Esophagus squamous epithelium (tissue), 5 donors: ENCODE measurements at places on chromosomes 2 and 18.

GRCh38 chr18:60560071-60560470 is 187.5 kb upstream of the MC4R start:
- no peak for DNase-seq

- no peak for DNase-seq
Observed at GRCh38 chr2:85611217-85611704, 605 bp downstream of the C2orf68 start.

- DNase-seq, result no peak
Observed at GRCh38 chr2:965640-966147, 15.0 kb downstream of the SNTG2 start.

GRCh38 chr2:142642650-142643049 is 234.8 kb upstream of the KYNU start:
- DNase-seq, result no peak

DNA sequence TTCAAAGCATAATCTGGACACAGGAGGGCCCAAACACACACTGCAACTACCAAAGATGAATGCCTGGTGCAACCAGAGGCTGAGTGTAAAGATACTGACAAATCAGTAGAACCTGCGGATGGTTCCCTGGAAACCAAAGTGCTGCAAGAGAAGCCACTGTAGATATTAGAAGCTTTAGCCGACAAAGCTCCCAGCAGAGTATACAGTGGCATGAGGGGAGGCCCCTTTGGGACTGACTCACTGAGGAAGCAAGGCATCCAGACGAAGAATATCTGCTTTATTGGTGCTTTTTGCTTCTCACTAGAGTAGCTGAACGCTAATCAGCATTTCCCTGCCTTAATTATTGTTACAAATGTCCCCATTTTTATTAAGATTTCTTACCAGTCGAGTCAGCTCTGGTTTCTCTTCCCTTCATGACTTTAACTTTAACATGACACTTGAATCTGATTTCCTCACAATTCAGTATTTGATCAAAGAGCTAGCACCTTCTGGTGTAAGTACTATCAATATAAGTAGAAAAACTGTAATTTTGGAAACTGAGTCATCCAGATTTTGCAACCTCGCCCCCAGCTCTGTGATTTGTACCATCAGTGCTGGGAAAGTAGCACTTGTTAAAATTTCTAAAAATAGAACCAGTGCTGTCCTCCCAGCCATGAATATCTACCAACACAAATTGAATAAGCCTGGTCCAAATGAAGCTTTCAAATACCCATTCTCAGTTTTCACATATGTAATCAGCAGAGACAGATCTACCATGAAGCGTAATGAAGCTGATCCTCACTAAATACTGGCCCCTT is 34.2 kb downstream of the FIGN start:
- DNase-seq, result no peak

- DNase-seq, result no peak
Observed at GRCh38 chr2:191740016-191740419, 62.1 kb downstream of the NABP1 start.

GRCh38 chr18:50079571-50080295 is 115.2 kb downstream of the MYO5B start:
- no peak for DNase-seq

GRCh38 chr2:108377401-108377800 is 353 bp upstream of the SULT1C4 start:
- DNase-seq, result no peak

GRCh38 chr18:50649821-50650220 is 89.9 kb downstream of the MAPK4 start:
- no peak for DNase-seq

DNA sequence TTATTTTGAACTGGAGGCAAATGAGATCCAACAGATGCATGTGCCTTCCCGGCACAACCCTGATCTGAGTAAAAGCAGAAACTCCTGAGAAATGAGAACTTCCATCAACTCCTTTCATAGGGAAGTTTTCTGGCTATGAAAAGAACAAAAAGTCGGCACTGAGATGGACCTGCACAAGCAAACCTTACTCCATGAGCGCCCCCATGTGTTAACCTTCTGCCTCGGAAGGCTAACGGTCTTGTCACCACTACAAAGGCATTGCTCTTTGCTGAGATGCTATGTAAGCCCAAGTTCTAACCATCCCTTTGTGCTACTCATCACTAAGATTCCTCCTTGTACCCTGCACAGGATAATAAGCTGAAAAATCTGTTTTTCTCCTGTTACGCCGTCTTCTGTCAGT is 57.3 kb upstream of the SULT1C3 start:
- no peak for DNase-seq

GRCh38 chr2:106113361-106113966 is 80.6 kb downstream of the UXS1 start:
- no peak for DNase-seq

DNA sequence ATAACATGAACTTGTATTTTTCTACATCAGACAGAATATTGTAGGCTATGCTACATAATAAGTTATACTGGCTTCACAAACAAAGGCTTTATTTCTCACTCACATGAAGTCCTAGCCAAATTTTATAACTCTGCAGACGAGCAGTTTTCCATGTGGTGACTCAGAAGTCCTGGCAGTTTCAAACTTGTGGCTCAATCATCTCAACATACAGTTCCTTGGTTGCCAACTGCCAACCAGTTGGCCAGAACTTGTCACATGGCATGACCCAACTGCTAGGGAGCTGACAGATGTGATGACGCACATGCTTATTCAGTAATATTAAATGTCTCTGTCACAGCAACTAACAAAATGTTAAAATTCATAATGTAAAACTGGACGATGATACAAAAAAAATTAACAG is 63.8 kb upstream of the ZC3H15 start:
- no peak for DNase-seq

DNA sequence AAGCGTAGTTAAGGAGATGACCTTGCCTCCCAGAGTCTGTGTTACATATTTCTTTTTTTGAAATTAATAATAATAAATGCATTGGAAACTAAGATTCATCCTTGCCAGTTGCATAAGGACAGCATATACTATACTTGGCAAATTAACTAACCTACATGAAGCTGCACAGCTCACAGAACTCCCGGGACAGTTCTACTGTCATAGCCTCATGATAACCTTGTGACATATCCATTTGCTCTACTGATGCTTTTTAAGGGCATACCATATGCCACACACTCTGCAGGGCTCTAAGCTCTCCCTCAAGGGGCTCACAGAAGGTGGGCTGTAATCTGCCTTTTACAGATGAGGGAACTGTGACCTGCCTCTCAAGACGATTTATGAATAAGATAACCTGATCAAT is 3.8 kb downstream of the ITGB1BP1 start:
- no peak for DNase-seq

- no peak for DNase-seq
Observed at GRCh38 chr2:151161821-151162551, 99.7 kb downstream of the RBM43 start.

DNA sequence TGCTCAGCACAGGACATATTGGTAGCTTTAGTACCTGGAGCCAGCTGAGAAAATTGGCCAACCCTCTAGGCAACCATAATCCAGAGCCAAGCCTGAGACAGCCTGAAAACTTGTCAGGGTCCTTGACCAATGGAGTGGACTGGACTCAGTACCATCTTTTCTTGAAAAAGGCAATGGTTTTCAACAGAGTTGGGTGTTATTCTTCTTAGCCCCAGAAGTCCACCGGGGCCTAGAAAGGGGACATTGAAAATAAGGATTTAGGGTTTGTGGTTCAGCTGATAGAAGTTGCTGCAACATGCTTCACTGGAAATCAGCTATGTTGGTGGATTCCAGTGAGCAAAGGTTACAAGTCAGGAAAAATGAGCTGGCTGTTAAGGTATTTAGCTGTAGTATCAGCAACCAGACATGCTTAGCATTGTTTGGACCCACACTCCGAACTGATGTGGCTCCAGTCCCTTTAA is 22.1 kb upstream of the CNOT11 start:
- no peak for DNase-seq

GRCh38 chr18:46393961-46394360 is 263.1 kb downstream of the LOXHD1 start:
- no peak for DNase-seq

- DNase-seq, result no peak
Observed at GRCh38 chr2:1864301-1864980, 120.1 kb upstream of the PXDN start.
